ENCODE measurements at places on chromosomes 12 and 14. TPM values are rescaled to one million over a fixed set of nuclear protein-coding genes. Genes with fewer than 3 reads are reported as not detected.

PSEN1 gene
- total RNA-seq, result 76.8 TPM

GRCh38 chr12:9107542-9107873 is 8.2 kb downstream of the A2M start:
- no peak for DNase-seq

TAS2R42 gene
- not detected for total RNA-seq

SLCO1B1 gene
- total RNA-seq, result 0.18 TPM

TSPAN8 gene
- 86.4 TPM for total RNA-seq

- DNase-seq, result no peak
Measured at GRCh38 chr14:32203928-32204357, 874 bp upstream of the RNU6-8 start.
